ENCODE measurements at places on chromosomes 11 and 22.

DNA sequence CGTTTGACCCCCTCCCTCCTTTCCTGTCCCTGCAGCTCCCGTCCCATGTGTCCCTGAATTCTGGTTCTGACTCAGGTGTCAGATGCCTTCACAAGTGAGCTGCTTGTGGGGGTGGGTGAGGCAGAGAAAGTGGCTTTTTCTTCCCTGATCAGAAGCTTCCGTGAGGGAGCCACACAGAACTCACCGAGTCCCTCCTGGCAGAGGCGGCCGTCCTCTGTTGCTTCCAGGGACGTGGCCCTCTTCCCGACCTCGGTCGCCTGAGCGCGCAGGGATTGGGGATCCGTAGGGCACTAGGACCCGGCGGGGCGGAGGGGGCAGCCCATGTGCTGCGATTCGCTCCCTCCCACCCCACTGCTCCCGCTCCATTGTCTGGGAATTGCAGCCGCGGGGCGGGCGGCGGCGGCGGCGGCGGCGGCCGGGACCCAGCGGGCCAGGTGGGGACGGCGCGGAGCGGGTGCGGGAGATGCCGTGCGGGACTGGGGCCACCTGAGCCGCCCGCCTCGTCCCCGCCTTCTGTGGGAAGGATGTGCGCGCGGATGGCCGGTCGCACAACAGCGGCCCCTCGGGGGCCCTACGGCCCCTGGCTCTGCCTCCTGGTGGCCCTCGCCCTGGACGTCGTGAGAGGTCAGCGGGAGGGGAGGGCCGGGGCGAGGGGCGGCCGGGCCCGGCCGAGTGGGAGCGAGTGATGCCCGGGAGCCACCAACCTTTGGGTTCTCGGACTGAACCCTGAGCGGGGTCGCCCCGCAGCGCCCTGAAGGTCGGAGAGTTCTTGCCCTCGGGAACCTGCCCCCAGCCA lies at the start of gene TMEM132A:
Gene TMEM132A, plus strand, starts transcription at position 351 of the 796 bp plus-strand sequence. Its CDS starts 174 bp downstream, at position 525.
- DNase-seq, result peak; percentile 81

- no peak for DNase-seq
These were observed 766 bp downstream of the IZUMO1R start for GRCh38 chr11:94305146-94305545.

GRCh38 chr11:3905080-3905953 lies 49.9 kb downstream of the STIM1 start:
- DNase-seq, result no peak

DNA sequence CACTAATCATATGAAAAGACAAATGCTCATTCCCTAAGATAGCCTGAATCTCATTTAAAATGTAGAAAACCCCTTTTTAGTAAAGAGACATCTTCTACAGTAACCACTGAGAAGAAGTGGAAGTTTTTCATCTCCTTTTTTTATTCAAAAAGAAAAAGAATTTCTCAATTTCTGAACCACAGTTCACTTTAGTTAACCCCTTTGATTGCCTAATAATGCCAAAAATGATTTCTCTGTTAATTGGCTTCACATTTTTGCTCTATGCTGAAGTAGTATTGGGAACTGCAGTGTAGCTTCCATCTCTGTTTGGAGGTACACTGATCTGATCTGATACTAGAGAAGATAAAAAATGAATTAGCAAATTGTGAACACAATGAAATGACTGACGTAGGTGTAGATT lies 58.3 kb downstream of the CD44 start:
- DNase-seq, result no peak

DNA sequence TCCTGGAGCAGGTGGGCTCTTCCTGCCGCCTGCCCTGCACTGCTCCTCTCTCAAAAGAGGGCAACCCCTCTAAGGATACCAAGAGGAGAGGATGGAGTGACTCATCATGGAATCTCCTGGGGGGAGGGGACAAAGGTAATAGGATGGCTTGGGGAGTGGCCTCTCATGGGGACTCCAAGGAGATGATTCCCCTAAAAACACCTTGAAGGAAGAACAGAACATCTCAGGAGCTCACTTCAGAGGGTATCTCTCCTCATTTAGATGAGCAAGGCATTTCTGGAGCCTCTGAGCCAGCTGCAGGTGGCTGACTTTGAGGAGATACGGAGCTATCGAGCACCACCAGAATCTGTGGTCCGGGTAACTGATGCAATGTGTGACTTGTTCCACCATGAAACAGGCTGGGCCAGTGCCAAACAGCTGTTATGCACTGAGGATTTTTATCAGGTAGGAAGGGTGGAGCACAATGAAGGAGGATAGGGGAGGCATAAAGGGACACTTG lies 40.2 kb downstream of the RRP8 start:
- DNase-seq, result no peak

GRCh38 chr22:42001706-42002105 lies 3.1 kb downstream of the WBP2NL start:
- no peak for DNase-seq

DNA sequence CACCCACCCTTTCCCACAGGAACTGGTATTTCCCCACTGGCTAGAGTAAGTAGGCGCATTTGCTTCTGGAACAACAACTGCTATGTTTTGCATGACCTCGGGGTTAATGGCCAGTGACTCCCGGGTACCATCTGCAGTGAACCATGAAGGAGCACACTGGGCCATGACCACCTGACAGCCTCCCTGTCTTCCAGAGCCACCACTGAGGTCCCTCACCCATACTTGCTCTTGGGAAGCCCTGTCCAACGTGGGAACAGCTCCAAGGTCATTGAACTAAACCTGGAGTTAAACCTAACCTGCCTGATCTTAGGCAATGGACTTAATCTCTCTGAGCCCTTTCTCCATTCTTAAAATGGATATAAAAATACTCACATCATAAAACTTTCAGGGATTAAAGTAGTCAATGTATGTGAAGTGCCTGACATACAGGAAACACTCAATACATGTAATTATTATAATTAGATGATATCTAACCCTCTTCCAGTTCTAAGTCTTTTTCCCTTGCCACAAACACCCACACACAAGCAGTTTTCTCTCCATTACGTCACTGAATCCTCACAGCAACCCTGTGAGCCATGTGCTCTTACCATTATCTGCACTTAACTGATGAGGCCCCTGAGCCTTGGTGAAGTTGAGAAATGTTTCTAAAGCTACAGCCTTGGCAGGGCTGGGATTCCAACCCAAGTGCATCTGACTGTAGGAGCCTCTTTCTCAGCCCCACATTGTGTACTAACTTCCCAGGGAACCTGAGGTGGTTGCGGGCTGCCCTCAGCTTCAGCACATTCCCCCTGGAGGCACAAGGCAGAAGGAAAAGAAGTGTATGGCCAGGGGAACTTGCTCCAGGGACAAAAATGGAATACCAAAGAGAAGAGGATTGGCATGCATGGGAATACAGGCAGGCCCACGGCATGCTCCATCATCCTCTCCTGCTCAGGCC lies 74.5 kb upstream of the NCAM1 start:
- DNase-seq, result no peak

DNA sequence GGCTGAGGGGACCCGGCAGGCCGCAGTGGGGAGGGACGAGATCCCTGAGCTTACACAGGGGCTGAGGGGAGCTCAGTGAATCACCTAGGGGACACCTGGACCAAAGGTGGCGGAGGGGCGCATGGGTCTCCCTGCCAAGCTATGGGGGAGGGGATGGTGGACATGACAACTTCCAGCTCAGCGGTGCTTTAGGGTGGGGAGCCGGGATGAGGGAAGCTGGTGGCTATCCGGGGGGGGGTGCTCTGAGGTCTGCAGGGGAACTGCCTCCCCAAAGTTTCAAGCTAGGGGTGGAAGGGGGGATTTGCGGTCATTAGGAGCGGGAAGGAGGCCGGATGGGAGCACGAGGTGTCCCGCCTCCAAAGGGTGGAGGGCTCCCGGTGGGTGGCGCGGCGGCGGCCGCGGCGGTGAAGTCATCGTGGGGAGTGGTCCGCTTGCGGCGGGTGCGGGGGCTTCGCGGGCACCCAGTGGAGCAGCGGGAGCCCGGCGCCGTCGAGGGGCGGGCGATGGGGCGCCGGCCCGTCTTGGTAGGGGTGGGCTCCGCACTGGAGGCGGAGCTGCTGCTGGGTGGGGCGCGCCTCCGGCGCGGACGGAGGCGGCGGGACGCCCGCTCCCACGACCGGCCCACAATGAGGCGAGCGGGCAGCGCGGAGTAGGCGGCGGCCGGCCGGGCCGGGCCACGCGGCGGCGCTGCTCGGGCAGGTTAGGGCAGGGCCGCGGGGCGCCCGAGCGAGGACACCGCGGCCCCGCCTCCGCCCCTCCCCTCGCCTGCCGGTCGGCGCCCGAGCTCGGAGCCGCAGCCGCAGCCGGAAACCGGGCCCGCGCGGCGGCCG lies at the start of gene MICALL1:
Gene MICALL1, plus strand, starts transcription at position 764 of the 830 bp plus-strand sequence. CDS start 126 bp downstream, outside the sequence.
- peak; percentile 76 for DNase-seq

DNA sequence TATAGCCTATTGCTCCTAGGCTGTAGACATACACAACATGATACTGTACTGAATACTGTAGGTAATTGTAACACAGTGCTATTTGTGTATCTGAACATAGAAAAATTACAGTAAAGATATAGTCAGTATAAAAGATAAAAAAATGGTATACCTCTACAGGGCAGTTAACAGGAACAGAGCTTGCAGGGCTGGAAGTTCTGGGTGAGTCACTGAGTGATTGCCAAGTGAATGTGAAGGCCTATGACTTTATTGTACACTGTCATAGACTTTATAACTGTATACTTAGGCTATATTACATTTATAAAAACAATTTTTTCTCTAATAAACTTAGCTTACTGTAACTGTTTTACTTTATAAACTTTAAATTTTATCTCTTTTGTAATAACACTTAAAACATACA lies 332.4 kb upstream of the ARHGAP42 start:
- no peak for DNase-seq

DNA sequence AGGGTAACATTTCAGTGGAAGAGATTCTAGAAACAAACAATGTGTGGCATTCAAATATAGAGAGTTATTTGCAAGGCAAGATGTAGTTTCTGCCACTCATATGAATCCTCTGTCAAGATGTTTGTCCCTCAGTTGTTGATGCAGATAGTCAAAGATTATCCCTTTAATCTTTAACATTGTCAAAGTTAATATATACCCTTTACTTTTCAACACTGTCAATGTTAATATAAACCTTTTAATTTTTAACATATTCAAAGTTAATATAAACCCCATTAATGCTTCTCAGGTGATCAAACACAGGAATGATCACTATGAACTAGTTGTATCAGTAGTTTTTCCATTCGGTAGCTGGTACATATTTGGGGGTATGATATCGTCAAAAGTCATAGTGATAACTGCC lies 51.9 kb upstream of the PICALM start:
- DNase-seq, result no peak

DNA sequence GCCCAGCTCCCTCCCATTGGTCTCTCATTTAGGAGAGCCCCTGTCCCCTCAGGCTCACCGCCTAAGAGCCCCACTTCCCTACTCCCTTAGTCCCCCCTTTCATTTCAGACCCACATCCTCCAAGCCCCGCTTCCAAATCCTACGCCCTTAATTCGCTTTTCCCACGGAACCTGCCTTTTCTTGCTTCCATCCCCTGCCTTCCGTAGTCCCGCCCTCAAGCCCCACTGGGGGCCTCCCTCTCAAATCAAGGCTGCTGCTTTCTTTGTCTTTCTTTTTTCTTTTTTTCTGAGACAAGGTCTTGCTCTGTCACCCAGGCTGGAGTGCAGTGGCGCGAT lies 396 bp downstream of the CCDC157 start:
- DNase-seq, result no peak

DNA sequence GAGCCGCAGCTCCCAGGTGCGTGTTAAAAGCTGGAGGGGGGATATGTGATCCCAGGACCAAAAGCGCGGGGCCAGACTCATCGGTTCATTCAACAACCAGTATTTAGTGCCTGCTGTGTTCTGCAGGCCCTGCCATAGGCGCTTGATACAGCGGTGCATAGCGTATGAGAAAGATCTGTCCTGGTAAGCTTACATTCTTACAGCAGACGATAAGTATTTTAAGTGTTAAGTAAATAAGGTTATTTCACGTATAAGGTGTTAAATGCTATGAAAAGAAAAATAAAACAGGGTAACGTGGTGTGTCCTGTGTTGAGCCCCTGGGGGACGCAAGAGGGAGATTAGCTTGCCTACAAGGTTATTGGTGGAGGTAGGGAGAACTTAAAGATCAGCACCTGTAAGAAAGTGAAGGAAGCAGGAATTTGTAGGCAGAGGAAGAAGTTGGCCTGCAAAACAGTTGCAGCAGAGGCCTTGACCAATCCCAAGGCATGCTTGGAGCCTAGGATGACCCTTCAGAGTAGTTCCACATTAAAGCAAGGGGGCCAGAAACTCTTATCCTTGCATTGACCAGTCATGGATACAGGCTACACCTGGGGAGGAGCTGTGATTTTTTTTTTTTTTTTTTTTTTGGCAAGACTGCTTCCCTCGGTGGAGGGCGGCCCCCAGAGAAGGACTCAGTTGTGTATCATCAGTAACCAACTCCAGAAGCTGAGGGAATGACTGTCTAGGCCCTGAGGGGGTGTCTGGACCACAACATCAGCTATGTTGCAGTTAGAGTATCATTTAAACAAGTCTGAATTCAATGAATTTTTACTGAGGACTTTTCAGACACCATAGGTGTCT lies 487 bp upstream of the LIPT2 start:
- DNase-seq, result no peak

DNA sequence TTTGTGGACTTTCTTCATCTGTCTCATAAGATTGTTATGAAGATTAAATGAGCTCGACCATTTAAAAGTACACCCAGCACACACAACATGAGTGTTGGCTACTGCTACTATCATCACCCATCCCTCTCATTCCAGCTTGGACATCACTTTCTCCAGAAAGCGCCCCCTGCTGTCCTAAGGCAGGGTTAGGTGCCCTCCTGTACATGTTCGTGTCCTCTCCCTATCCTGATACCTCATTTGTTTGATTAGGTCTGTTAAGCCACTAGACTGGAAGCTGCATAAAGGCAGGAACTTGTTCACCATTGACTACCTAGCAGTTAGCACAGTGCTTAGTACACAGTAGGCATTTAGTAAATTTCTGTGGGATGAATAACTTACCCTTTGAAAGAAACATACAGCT lies 85.5 kb downstream of the ENTHD1 start:
- no peak for DNase-seq

DNA sequence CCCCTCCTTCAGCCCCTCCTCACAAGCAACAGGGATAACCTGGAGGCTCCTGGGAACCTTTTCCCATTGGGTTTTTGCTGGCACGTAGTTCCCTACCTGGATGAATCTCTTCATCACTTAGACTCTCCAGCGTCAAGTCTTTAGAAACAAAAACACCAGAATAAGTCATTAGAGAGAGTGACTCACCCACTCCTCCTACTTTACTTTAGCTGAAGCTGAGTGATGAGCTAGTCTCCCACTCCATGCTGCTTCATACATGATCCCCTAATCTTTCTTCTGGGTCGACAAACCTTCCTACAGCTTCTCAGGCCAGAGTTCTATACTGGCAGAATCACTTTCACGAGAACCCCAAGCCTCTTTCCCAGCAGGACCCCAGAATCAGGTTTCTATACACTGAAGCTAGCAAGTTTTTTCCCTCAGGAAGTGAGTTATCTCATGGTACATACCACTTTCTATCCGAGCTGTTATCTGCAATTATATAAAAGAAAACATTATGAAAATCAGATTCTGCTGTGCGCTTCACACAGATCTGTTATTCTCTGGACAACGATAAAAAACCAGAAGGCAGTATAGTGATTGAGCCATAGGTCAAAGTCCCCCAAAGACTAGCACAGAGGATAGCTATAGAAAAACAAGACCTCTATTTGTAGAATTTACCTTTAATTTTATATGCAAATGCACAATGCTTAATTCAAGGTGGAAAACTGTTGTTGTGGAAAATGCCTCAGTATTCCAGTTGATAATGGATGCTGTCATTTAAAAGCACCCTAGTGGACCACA lies 18.7 kb downstream of the DRICH1 start:
- no peak for DNase-seq
